HS-27A (cell line): ENCODE measurements at places on chromosomes 3 and 15.

DNA sequence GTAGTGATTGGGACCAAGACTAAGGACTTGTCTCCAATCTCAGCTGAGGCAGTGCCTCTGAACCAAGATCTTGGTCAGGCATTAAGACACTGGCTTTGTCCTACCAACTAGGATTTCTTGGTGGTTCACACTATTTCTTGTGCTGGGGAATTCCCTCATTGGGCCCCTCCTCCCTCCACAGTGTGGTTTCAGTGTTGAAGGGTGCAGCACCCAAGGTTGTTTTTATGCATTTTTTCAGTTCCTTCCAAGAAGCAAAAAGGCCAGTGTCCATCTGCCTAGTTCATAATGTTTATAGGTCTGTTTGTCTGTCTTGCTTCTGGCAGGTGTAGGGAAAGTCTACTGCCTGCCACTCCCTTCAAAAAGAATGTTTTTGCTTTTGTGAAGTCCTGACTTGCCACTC is 10.6 kb upstream of the ITPKA start:
- DNase-seq = no peak

GRCh38 chr15:75760704-75761435 is 48.2 kb upstream of the CSPG4 start:
- no peak for DNase-seq

GRCh38 chr15:101599091-101599490 is 53.1 kb downstream of the TM2D3 start:
- DNase-seq = no peak

GRCh38 chr3:24829629-24830229 is 335.1 kb upstream of the THRB start:
- no peak for DNase-seq

DNA sequence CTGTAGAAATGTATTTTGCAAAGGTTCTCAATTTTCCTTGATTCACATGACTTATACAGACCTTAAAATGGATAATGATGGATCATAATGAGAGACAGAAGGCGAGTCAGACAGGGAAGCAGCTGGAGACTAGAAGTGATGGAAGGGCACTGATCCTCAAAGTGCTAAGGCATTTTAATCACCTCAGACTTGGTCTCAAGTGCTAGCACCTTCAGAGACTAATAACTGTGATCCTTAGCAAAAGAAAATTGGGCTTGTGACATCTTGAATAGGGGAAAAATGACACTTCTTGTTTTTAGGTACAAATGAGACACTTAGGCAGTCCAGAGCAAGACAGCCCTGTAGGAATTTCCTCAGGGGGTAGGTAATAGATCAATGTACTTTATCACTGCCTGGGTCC is 1011.7 kb downstream of the SQOR start:
- DNase-seq = no peak

GRCh38 chr3:162021206-162021605 is 524.6 kb downstream of the OTOL1 start:
- no peak for DNase-seq

- DNase-seq = no peak
Observed at GRCh38 chr15:28889346-28889745, 3.6 kb downstream of the APBA2 start.

GRCh38 chr15:78987556-78988360 is 42.9 kb upstream of the CTSH start:
- no peak for DNase-seq

DNA sequence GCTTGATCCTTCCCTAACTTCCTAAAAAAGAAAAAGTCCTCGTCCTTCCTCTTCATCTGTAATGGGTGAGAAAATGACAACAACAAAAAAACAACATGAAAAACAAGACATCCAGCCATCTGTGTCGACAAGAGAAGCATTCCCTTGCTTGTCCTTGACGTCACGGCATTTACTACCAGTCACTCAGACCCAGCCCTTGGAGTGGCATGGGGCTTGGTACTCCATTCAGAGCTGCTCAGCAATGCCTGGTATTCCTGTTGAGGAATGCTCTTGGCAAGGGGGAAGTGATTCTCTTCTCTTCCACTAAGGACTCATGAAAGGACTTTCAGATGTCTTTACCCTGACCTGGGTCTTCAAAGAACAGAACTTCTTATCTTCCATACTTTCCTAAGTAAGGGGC is 339.7 kb upstream of the RASGRP1 start:
- no peak for DNase-seq

GRCh38 chr15:26889298-26889898 is 22.5 kb downstream of the GABRA5 start:
- peak; percentile 33 for DNase-seq

DNA sequence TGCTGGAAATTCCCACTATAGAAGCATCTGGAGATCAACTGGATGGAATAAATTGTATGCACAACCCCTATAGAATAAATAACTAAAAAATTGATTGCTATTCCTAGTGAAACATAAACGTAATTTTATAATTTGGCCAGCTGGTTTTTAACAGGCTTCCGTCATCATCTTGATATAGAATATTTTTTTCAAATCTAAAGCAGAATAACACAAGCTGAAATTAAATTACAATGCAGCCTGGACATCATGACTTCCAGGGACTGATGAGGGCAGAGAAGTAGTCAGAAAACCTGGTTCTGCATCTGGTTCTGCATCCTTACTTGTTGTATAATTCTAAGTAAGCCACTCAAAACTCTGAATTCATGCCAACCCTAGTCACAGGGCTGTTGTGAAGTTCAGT is 146.1 kb downstream of the MEX3B start:
- no peak for DNase-seq

GRCh38 chr15:66157507-66157906 is 96.0 kb downstream of the MEGF11 start:
- DNase-seq = no peak

- no peak for DNase-seq
Observed at GRCh38 chr15:48855501-48856440, 22.2 kb upstream of the EID1 start.

- no peak for DNase-seq
Observed at GRCh38 chr15:99431661-99432091, 134.1 kb upstream of the MEF2A start.

- no peak for DNase-seq
Observed at GRCh38 chr15:25508369-25509002, 69.7 kb upstream of the UBE3A start.

GRCh38 chr3:181134873-181135272 is 145.3 kb upstream of the DNAJC19 start:
- no peak for DNase-seq
